NT2/D1 (cell line): ENCODE measurements at places on chromosomes 6 and 20.
A peak's percentile ranks its signal among the peaks of the same experiment; 100 is the strongest.

GRCh38 chr6:16623029-16623653 is 138.1 kb downstream of the ATXN1 start:
- DNase-seq = no peak

- DNase-seq = no peak
Measured at GRCh38 chr6:10140824-10141223, 274.1 kb downstream of the TFAP2A start.

- DNase-seq = no peak
Measured at GRCh38 chr6:139920776-139921100, 546.3 kb upstream of the CITED2 start.

GRCh38 chr20:45934046-45934585 is 367 bp upstream of the PCIF1 start:
- DNase-seq = no peak

GRCh38 chr6:52612336-52613054 is 35.6 kb upstream of the TRAM2 start:
- no peak for DNase-seq

GRCh38 chr20:13877793-13878192 is 93.0 kb downstream of the NDUFAF5 start:
- DNase-seq = no peak

DNA sequence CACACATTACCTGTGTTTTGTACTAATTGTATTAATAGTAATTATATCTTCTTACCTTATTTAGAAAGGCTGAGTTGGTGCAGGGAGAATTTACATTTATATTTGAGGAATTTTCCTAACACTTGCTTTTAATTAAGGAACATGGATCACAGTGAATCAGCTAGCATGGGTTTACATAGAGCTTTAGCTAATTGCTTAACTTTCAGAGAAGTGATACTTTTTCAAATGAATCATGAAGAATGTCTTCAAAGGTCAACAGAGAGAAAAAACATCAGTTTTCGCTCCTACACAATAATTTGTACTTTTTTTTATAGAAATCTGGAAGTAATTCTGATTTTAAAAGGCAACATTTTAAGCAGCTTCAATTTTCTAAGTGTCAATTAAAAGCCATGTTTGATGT is 195.0 kb upstream of the HEY2 start:
- DNase-seq = no peak

- DNase-seq = no peak
Measured at GRCh38 chr20:17835934-17836300, 132.7 kb downstream of the SNX5 start.

DNA sequence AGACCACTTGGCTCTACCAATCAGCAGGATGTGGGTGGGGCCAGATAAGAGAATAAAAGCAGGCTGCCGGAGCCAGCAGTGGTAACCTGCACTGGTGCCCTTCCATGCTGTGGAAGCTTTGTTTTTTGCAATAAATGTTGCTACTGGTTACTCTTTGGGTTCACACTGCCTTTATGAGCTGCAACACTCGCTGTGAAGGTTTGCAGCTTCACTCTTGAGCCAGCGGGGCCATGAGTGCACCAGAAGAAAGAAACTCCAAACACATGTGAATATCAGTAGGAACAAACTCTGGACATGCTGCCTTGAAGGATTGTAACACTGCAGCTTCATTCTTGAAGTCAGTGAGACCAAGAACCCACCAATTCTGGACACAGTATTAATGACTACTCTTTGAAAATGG is 89.9 kb upstream of the MBOAT1 start:
- DNase-seq = no peak

DNA sequence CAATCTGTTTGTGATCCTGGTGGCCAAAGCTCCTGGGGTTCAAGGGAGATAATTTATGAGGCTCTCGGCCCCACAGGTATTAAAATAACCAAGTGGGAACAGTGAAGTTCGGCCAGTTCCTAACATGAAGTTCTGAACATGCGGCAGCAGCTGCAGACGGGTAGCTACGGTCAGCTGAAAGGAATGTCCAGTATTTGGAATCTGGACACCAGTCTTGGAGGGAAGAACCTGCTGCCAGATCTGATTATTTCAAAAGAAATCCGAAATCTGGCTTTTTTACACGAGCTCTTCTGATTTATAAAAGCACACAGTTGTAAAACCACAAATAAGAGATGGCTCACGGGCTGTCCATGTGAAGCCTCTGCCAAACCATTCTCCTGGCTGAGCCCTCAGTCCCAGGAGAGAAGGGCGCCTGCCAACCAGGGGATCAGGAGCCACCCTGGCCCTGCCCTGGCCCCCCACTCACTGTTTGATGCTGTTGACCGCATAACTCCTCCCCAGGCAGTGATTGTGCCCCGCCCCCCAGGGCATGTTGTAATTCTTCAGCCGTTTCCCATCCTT is 28.2 kb upstream of the KCNB1 start:
- DNase-seq = no peak

DNA sequence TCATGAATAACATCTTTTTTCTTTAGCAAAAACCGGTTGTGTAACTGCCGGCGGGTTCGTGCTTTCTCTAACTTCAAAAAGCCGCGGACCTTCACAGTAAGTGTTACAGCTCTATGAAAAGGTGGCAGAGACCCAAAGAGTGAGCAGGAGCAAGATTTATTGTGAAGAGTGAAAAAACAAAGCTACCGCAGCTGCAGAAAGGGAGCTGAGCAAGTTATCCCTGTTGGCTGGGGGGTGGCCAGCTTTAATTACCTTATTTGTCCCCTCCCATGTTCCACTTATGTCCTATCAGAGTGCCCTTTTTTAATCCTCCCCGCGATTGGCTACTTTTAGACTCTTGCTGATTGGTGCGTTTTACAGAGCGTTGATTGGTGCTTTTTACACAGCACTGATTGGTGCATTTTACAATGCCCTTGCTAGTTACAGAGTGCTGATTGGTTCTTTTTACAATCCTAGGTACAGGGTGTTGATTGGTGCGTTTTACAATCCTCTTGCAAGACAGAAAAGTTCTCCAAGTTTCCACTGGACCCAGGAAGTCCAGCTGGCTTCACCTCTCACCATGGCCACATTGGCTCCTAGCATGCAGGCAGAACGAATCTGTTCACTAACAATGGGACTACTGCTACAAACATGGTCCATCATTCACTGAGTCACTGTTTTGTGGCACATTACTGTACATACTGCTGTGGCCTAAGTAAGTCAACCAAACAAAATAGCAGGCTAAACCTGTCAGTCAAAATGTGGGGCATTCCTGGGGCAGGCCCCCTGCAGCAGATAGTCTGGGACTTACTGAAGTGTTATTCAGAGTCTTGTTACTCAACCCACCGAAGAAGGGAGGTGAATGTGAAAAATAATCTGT is 52.8 kb downstream of the MYLIP start:
- no peak for DNase-seq

GRCh38 chr6:135088818-135089809 is 34.5 kb upstream of the HBS1L start:
- DNase-seq = no peak

DNA sequence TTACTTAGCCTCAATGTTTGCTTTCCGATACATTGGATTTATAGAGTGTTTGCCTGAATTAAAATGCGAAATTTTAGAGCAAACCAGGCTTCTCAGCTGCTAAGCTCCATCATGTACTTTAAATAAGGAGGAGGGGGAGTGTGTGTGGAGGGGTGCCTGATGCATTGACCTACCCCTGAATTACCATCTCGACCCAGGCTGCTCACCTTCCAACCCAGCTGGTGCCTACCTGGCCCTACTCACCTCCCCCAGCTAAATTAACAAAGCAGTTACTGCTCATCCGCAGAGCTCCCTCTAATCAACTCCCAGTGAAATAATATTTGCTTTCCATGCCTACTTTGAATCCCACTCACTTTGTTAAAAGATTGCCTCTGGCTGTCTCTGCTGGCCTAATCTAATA is 544.5 kb downstream of the MAFB start:
- no peak for DNase-seq

GRCh38 chr6:52887910-52888524 is 21.5 kb downstream of the GSTA3 start:
- DNase-seq = no peak

DNA sequence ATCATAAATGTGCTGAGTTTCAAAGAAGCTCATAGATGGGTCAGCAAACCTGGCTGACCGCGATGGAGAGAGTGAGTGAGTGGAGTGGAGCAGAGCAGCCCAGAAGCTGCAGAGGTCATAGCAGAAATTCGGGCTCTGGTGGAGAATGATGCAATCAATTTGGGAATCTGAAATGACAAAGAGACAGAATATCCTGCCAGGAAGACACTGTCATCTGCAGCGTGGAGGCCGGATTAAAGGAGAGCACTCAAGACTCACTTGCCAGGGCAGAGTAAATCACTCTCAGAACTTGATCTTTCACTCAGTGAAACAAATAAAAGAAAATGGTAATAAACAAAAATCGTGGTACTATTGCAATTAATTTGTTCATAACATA is 109.6 kb upstream of the RREB1 start:
- DNase-seq = no peak

GRCh38 chr6:6851059-6851948 is 256.5 kb upstream of the RREB1 start:
- no peak for DNase-seq

GRCh38 chr6:167580619-167580911 is 246.1 kb upstream of the AFDN start:
- DNase-seq = no peak

DNA sequence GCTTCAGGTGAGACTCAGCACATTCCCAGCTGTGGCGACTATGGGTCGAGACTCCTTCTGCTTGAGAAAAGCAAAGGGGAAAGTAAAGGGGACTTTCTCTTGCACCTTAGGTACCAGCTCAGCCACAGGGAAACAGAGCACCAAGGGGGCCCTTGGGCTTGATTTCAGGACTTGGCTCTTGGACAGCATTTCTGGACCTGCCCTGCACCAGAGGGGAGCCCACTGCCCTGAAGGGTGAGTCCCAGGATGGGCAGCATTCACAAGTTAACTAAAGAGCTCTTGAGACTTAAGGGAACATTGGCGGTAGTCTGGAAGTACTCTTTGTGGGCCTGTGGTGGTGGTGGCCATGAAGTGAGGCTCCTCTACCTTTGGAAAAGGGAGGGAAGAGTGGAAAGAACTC is 50.3 kb upstream of the RCAN2 start:
- DNase-seq = no peak

DNA sequence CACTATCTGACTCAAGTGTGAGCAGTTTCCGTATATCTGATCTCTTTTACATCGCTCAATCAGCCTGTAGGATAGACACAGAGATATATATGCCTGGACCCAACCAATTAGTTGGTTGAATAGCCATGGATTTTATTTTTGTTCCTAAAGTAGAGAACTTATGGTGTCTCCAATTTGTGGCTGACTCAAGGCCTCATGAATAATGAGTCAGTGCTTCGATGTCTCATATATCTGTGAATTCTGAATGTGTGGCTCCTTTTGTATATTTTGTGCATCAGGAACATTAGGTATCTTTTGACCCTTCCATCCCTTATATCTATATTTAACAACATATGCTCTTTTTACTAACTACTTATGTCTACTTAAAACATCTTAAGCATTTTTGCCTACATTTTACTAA is 64.5 kb downstream of the OR2B2 start:
- DNase-seq = no peak

GRCh38 chr20:45987108-45987780 is 15.2 kb upstream of the ZNF335 start:
- DNase-seq = peak; percentile 72
